ENCODE measurements at places on chromosomes 13 and 19.

DNA sequence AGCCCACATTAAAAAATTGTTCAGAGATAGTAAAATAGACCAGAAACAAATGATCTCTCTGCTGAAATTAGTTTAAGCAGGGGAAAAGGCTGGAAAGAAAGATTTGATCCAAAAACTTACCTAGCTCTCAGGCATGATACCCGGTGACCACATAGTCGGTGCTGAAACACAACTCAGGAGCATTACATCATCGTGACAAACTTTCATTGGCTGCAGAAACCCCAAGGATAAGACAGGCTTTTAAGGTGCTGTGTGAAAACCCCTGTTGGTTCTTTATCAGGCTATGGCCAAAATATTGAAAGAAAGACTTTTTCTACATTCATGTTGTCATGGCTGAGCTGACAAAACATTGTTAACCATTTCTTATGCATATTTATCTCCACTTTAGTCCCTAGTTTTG is 171.7 kb upstream of the KLF12 start:
- no peak for DNase-seq

DNA sequence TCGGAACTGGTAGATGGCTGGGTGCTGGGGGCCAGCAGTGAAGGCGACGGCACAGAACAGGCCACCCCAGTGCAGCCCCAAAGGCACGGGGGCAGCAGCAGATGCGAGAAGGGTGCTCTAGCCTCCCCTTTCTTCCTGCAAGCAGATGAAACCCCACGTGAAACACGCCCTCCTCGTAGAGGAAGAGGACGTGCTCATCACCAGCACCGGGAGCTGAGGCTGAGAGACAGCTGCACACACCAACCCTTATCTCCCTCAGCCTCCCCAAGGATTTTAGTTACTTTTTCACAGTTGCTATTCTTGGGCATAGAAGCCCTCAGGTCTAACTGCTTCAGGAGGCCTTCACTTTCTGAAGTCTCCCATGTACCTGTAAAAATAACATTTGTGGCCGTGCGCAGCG is 11.9 kb downstream of the ZNF787 start:
- peak; percentile 65 for DNase-seq

- no peak for DNase-seq
Observed at GRCh38 chr13:49472186-49472585, 23.6 kb upstream of the PHF11 start.

GRCh38 chr19:15248648-15249527 is 16.6 kb upstream of the EPHX3 start:
- no peak for DNase-seq

DNA sequence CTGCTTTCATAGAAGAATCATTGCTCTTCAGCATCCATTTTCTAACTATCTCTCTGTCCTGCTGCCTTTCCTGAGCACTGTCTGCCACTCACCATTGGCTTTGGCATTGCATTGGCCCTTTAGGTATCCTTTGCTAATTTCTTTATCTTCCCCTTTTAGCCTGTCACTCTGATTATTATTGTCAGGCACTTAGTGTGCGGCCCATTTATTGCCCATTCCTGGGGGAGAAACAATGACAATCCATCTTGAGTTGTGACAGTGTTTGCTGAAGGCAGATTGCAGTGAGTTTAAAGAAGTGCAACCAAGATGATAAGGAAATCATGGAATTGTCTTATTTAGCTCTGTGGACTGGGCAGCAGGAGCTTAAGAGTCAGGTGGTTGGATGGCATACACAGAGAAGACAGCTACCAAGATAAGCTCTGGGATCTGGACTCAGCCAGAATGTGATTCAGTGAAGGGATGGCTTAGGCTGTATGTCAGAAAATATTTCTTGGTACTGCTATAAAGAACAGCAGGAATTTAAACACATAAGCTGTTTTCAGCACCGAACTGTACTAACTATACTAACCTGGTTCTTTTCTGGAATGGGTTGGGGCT is 25.3 kb downstream of the B3GLCT start:
- DNase-seq = no peak

GRCh38 chr13:74986609-74987008 is 495.4 kb downstream of the TBC1D4 start:
- DNase-seq = no peak

DNA sequence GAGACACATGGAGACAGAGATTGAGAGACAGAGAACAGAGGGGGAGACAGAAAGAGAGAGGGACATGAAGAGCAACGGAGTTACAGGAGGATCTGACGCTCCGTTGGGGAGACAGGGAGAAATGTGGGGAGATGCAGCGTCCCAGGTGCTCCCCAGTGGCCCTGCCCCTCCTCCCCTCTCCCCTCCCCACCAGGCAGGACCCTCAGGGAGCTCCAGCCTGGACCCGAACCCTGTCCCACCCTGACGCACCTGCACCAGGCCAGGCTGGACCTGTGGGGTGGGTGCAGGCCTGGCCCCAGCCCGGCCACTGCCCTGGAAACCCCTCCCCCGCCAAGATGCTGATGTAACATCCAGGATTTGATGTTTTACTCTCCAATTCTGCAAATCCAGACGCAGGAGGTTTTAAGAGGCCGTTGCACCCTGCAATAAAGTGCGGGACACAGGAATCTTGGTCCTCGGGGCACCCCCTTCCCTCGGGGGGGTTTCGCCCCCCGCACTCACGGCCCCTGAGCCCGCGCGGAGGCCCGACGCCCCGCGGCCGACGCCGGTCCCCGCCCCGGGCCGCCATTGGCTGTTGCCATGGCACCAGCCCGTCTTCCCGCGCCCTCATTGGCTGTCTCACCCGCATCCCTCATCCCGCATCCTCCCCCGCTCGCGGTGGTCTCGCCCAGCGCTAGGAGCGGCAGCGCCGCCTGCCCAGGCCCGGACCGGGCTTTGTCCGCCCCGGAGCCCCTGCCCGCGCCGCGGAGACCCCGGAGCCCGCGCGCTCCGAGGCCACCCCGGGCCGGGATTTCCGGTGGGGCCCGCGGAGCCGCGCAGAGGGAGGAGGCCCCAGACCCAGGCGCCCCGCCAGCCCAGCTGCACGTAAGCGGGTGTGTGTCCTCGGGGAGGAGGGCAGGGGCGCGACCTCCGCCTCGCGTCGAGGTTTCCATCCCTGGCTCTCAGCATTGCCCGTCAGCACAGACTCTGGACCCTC is at the start of gene APC2:
TSS of gene APC2 (plus strand) at position 655 of the 976 bp plus-strand sequence. CDS start 2,881 bp downstream, outside the sequence.
- peak; percentile 81 for DNase-seq

DNA sequence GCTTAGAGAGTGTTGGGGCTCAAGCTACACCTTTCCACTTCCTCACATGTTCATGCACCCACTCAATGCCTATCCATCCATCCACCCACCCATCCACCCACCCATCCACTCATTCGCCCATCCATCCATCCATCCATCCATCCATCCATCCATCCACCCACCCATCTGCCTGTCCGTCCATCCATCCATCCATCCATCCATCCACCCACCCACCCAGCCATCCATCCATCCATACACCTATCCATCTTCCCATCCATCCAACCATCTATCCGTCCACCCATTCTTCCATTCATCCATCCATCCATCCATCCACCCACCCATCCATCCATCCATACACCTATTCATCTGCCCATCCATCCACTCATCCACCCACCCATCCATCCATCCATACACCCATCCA is 13.1 kb upstream of the HOMER3 start:
- no peak for DNase-seq

GRCh38 chr19:10986301-10987127 is 25.7 kb downstream of the SMARCA4 start:
- DNase-seq = no peak

DNA sequence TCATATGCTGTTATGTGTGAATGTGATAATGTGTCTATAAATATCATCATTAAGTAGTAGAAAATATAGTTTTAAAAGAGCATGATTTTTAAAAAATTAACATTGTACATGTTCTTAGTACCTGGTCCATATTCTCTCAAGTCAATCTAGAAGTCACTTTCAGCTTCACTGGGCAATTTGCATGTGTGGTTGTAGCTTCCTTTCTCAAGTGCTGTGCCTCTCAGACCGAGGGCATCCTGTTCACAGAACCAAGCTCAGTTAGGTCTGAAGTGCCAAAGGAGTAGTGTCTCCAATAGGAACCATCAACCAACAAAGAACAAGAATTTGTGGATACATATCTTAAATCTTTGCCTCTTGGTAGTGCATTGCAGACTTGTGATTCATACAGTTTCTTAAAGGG is 541.8 kb upstream of the SLC10A2 start:
- no peak for DNase-seq

DNA sequence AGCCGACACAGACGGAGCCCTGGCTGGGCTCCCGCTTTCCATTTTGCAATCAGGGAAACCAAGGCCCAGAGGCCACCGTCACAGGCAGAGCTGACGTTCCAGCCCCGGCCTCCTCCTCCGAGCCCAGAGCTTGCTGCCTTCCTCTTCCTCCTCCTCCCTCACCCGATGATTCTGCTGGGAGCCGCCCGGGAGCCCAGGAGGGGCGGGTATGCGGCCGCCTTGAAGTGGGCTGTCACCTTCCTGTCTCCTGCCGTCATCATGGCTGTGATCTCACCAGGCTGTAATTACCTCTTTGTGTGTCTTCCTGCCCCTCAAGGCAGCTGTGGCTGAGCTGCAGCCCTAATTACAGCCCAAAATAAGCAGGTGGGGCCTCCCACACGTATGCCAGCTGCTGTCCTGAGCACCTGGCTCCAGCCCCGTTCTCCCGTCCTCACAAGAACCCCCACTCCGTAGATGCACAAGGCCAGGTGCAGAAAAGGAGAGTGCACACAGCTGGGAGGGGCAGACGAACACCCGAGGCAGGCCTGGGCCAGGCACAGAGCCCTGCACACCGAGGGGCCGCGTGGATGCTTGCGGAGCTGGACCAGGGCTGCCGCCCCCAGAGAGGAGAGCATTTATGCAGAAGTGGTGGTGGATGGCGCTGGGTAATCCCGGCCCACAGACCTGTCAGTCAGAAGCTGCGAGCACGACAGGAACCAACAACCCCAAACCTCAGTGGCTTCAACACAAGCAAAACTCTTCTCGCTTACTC is 4.0 kb downstream of the TPGS1 start:
- no peak for DNase-seq

- DNase-seq = peak; percentile 69
Observed at GRCh38 chr13:45718063-45718462, 15.9 kb downstream of the CBY2 start.

- no peak for DNase-seq
Observed at GRCh38 chr19:50795664-50796073, 5.5 kb downstream of the ACP4 start.

- peak; percentile 95 for DNase-seq
Observed at GRCh38 chr19:35648017-35648961, at the start of gene COX6B1. Gene COX6B1 (plus strand): TSS chr19:35648323. CDS start chr19:35651244, 2,921 bp downstream.

DNA sequence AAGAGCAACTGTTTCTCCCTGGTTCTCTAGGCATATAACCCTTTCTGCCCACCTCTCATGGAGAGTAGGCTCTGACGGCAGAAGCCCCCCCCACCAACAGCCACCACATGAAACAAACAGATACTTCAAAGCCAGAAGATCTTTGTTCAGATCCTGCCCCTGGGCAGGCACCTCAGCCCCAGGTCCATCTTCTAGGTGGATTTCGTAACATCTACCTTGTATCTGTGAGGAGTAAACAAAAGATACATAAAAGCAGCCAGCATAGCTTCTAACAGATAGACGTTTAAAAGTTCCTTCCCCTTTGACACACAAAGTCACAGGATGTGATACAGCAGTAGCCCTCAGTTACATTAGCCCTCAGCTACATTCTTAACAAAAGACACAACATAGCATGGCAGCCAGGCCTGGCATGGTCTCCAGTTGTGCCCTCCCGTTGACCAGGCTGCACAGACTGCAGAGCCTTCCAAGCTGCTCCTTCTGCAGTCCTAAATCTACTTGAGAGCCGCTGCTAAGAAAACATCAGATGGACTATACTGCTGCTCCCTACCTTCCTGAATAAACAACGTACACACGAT is 35.4 kb downstream of the BRD4 start:
- DNase-seq = no peak

DNA sequence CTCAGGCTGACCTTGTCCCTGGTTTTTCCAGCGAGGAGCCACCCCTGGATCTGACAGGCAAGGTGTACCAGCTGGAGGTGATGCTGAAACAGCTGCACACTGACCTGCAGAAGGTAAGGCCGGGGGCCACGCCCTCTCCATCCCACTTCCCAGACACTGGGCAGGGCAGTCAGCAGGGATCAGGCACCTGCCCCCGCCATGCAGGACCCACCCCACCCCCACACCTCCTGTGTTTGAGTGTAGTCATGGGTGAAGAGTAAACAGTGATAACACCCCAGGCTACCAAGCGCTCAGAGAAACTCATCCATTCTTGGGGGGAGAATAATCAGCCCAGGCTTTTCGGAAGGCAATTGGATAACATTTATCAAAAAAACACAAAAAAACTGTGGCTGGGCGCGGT is 19.9 kb downstream of the DPF1 start:
- DNase-seq = no peak

GRCh38 chr13:113939129-113939943 is 34.5 kb downstream of the C13orf46 start:
- no peak for DNase-seq
